NCI-H2081 treated with DMSO at 0.1 percent for 48 hours (cell line): ENCODE measurements at places on chromosomes 6 and 20.

DNA sequence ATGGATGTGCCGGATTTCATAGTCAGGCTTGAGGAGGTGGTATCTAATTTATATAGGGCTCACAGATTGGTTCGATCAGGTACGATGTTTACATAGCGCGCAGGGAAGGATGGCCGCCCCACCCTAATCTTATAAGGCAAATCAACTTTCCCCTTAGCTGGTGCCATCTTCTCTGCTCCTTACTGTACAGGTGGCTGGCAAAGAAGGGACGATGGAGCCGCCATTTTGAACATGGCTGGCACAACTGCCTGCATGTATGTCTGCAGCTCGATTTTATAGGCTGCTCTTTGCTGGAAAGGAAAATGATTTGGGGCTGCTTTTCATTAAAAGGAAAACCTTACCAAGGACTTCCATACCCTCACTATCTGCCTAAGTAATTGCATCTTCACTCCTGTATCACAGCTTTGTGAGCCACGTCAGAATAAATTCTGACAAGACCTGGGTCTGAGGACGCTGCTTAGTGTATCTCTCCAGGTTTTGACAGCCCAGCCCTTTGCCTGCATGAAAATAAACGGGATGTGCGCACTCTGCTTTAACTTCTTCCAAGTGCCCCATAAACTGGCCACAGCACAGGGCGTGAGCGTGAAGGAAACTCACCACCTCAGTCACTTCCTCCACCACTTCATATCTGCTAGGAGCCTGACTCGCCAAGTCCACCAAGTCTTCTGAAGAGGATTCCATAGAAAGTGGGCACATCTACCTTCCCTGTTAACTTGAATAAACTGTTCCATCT is 109.4 kb upstream of the ARMC2 start:
- no peak for DNase-seq

GRCh38 chr6:34723203-34723602 is 26.6 kb upstream of the ILRUN start:
- no peak for DNase-seq

DNA sequence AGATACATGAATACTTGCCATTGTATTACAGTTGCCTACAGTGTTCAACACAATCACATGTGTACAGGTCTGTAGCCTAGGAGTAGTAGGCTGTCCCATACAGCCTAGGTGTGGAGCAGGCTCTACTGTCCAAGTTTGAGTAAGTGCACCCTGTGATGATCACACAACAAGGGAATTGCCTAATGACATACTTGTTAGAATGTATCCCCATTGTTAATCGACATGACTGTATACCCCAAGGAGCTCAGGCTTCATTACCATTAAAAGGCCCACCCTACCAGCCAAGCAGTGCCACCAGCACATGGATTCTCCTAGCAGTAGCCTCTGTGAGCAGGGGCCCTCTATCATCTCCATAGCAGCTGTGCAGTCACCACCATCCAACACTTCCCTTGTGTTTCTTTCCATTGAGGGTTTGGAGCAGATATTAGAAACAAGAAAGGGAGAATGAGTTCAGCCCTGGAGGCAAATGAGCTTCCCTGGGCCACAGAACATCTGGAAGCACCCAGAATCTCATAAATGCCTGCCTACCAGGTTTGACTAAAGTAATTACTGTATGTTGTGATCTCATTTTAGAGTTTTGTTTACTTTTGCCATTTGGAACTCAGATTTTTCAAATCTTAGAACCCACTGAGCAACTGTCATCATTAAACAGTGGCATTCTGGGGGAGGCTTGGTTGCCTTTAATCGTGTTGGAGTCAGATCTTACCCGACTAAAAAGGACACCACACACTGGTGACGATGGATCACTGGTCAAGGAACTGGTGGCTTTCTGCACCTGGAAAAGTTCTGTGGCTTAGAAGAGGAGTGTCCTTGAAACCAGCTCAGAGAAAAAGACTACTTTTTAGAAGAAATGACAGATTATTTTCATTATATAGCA is 104.9 kb downstream of the TULP4 start:
- no peak for DNase-seq

DNA sequence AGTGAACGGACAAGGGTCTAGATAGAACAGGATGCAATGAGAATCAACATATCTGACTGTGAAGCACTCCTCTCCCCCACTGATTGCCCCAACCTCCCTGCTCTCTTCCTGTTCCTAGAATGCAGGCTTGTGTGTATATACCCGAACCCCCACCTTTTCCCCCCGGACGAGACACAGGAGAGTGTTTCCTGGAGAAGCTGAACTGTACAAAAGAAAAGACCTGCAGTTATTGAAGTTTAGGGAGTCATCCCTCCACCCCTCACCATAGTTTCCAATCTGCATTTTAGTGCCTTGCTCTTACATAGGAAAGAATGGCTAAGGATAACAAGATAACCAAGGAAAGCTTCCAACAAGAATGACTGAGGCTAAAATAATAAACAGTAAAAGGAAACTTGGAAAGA is 55.5 kb upstream of the PDE10A start:
- DNase-seq = no peak

DNA sequence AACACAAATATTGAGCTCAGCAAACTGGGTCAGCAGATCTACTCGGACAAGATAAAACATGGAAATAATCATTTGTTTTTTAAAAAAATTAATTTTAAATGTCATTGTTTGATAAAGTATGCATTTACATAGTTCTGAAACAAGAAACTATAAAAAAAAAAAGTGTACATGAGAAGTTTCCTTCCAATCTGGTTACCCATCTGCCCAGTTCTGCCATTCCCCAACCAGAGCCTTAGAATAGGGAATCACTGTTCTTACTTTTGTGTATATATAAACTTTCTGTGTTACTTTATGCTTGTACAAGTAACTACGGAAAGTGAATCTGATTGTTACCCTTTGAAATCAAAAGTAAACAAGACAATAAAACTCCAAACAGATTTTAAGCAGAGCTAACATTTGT is 791.4 kb downstream of the HACE1 start:
- no peak for DNase-seq

DNA sequence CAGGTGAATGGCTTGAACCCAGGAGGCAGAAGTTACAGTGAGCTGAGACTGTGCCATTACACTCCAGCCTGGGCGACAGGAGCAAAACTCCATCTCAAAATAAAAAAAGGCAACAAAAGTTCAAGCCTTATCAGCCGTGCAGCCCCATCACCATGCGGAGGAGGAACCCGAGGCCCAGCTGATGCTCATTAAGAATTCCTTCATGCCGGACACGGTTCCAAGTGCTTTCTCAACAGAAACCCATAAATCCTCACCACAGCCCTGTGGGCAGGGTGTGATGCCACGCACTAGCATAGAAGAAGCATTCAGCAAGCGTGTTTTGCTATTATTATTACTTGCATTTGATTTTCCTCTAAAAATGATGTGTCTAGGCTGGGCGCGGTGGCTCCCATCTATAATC is 56.3 kb downstream of the PREX1 start:
- no peak for DNase-seq

DNA sequence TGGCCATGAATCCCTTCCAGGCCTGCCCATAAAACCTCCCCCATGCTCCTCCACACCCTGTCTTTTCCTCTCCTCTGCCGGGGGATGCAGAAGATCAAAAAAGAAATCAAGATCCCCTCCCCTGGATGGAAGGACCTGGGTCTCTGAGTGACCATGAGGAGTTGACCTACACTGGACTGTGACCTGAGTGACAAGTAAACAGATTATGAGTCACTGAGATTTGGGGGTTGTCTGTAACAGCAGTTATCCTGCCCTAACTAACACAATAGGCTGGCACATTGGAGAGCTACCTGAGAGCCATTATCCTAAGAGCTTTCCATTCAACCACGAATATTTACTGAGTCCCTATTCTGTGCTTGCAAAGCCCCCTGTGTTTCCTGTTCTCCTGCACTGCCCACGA is 28.4 kb upstream of the SIRPA start:
- no peak for DNase-seq

DNA sequence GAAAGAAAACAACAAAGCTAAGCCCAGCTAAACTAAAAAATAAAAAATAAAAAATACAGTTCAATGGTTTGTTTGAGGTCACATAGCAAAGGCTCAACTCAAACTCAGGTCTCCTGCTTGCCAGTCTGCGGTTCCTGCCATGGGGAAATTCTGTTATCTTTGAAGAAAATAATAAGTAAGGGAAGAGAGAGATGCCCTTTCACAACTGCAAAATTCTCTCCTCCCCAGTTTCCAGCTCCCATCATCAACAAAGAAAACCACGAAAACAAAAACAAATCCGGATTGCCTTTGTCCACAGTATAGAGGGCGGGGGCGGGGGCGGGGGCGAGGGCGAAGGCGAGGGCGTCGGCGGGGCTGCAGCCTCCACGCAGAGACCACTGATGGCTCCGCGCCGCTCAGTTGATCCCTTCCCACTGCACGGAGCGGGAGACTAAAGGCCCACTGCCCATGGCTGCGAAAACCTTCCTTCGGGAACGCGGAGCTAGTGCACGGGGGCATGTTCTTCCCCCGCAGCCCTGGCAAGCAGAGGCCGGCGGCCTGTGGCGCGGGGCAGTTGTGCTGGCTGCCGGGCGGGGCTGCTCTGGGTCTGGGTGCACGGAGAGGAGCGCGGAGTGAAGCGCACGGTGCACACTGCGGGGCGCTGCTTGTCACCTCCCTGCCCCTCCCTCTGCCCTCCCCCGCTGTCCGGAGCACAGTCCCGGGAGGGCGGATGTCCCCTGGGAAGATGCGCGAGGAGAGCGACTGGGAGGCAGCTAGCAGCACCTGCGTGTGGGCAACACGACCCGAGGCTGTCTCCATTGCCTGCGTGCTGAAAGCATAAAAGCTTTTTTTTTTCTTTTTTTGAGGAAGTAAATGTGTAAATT is 54.1 kb upstream of the TPD52L1 start:
- no peak for DNase-seq

- DNase-seq = no peak
Measured at GRCh38 chr6:34272013-34272926, 23.5 kb upstream of the SMIM29 start.

DNA sequence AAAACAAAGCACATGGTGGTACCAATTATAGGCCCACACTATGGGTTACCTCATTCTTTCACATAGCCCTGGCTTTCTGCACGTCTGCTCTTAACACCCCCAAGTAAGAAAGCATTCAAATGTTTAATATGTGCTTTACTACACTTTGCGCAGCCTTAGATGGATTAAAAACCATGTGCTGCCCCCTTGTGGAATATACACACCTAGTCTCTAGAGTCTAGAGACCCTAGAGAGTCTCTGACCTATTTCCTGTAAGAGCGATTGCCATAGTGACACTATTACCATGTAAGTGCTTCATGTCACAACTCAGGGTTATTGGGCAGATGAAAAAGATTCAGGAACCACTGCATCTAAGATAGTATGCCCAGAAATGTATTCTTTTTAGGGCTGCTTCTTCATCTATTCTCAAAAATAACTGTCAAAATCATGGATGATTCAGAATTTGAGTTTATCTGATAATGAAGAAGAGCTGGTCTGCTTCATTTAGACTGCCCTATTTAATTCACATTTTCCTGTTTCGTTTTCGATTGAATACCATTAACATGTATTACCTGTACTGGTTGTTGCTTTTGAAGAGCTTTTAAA is 186.3 kb downstream of the ADGB start:
- DNase-seq = peak; percentile 0

DNA sequence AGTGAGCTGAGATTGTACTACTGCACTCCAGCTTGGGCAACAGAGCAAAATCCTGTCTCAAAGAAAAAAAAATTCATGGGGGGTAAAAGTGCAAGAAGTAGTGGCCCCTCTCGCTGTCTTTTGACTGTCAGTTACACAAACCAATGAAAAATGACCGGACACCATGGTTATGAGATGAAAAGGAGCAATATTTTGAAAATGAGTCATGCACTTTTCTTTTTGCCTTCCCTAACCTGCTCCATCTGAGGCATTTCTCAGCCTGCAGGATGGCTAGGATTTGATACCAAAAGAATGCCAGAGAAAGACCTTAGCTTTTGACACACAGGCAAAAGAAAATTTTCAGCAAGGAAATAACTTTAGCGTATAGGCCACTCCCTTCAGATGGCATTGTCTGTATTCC is 181.7 kb upstream of the ARID1B start:
- DNase-seq = no peak

DNA sequence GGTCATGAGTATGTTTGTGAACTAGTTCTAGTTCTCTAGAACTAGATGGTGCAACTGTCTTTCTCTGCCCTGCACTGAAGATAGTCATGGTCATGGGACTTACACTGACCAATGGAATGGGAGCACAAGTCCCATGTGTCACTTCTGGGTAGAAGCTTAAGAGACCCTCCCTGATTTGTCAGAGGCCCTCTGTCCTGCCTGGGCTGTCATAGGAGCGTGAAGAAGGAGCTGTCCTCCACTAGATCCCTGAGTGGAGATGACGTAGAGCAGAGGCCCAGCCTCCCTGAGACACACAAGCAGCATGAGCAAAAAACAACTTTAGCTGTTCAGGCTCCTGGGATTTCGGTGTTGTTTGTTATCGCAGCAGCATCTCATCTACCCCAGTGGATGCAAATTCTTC is 514.5 kb downstream of the PREX1 start:
- no peak for DNase-seq

DNA sequence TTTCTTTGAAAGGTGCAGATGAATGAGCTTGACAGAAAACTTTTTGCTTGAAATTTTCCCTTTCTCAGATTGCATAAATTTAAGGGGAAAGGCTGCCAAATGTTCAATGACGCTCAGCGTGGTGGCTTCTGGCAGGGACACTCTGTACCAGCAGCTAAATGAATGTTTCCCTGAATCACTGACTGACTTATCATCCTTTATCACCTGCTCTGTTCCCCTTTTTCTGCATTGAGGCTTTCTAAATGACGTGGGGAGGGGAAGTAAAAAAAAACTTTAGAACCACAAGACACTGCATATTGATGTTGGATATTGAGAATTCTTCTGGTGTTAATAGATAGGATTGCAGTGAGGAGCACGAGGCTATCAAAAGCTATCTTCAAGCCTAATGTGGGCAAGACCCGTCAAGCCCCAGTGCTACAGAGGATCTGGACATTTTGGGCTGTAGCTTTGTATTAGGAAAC is 46.9 kb upstream of the ENPP5 start:
- DNase-seq = no peak

DNA sequence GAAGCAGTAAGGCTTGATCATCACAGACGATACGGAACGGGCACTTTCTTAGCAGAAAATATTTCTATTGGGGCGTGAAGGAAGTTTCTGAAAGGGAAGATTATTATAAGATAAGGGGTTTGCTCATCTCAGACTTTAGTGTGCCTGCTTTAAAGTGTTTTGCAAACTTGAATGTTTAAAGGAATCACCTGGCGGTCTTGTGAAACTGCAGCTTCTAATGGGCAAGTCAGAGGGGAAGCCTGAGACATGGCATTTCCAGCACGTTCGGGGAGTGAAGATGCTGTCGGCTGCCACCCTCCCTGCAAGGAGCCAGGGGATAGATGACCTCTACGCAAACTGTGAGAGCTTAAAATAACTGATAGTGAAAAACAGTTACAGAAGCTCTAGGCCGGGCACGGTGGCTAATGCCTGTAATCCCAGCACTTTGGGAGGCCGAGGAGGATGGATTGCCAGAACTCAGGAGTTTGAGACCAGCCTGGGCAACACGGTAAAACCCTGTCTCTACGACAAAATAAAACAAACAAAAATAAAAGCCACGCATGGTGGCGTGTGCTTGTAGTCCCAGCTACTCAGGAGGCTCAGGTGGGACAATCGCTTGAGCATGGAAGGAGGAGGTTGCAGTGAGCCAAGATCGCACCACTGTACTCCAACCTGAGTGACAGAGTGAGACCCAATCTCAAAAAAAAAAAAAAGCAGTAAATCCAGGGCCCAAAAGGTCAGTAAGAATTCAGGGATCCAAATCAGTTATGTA is 2.3 kb upstream of the KIF16B start:
- no peak for DNase-seq
